ENCODE measurements at places on chromosomes 5 and 9.
A peak's percentile ranks its signal among the peaks of the same experiment; 100 is the strongest.

GRCh38 chr5:2338686-2339085, 412.8 kb downstream of the IRX2 start:
- DNase-seq: no peak

GRCh38 chr9:116987721-116988485, 300.8 kb downstream of the TRIM32 start:
- DNase-seq: no peak

GRCh38 chr5:77210091-77210963, at the start of gene PDE8B:
TSS of gene PDE8B (plus strand) at chr5:77210680. CDS start at chr5:77210926, 246 bp downstream.
- DNase-seq: peak; percentile 55

GRCh38 chr5:67878933-67879332, 336.6 kb upstream of the PIK3R1 start:
- DNase-seq: no peak

DNA sequence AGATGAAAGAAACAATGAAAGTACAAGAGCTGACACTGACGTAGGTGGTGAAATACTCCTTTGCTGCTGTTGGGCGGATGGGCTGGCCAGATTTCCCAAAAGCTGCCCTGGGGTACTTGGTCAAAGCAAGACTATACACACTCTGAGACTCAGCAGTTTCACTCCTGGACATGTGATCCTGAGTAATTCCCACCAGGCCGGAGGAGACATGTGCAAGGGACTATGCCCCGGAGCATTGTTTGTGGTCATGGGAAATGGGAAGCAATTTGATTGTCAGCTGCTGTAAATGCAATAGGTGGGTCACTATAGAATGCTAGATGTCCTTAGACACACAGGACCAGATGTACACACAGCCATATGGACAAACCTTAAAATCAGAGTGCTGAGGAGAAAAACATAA, 116.1 kb downstream of the DCP2 start:
- DNase-seq: no peak

DNA sequence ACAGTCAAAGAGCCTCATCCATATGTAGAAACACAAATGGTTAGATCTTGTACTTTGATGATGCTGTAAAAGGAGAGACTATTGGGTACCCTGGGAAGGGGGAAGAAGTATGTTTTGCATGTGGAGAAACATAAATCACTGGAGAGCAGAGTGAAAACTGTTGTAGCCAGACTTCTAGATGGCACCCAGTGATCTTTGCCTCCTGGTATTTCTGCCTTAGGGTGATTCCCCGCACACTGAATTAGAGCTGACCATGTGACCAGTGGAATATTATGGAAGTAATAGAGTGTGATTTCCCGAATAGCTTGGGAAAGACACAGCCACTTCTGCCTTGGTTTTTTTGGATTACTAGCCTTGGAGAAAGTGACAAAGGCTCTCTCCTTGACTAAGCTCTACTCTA, 174.3 kb downstream of the LPAR1 start:
- no peak for DNase-seq

DNA sequence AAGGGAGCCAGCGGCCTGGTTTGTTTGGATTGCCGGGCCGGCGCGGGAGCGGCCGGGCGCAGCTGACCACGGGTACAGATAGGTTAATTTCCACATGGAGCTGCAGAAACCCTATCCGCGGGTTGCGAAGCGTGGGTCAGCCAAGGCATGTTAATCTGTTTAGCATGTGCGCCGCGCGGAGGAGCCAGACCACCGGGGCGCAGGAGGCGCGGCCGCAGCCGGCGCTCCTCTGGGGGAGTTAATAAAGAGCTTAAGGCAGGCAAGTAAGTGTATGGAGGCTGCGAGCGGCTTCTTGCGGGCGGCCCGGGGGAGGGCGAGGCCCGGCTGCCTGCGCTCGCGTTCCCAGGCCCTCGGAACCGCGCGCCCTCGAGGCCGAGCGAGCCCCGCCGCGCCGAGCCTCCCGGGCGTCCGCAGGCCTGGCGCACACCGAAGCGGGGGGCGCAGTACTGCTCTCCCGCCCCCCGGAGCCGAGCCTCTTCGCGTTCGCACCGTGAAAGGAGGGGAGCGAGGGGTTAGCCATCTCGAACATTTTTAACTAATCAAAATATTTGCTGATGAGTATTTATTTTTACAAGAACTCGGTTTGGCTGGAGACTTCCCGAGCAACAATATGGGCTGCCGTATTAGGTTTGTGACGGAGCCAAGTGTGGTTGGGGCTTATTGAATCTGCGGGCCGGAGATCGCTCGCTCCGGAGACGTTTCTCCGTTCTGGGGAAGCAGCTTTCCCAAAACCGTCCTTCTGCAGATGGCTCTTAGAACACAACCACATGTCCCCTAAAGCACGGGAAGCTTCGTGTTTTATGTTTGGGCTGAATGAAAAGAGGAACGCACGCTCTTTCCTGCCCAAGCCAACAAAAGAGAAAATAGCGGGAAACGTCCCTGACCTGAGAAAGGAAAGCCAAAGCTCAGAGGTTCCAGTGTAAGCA, 28.8 kb downstream of the FOXD1 start:
- DNase-seq: no peak

GRCh38 chr9:130379649-130379970, 65.2 kb upstream of the ASS1 start:
- no peak for DNase-seq

- DNase-seq: no peak
These were observed 1783.7 kb upstream of the CDH9 start for GRCh38 chr5:28822071-28822470.

DNA sequence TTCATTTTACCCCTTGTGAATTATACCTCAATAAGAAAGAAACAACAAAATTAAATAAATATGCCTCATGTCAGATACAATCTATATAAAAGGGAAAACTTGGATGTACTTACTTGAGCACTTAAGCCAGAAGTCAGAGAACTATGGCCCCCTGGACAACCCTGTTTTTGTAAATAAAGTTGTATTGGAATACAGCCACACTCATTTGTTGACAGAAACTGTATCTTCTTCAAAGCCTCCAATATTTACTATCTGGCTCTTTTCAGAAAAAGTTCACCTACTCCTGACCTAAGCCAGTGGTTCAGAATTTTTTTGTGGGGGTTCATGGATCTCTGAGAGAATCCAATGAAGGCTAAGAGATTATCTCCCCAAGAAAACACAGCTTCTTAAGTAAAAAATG, 45.3 kb upstream of the RASEF start:
- no peak for DNase-seq

DNA sequence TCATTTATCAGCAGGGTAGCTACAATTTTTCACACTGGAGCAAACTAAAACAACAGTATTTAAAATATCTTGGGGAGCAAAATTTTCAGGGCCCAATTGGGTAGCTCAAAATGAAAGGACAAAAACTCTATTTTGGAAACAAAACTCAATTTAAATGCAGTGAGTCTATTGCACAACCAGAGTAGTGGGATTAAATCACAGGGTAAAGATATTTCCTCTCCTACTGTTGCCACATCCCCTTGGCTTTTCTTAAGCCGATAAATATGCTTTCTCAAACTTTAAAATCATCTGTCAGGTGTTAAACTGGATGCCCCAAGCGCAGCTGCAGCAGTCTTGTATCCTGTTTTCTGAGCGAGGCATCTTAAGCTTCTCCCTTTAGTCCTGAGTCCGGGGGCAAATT, 1474.3 kb upstream of the CDH9 start:
- DNase-seq: no peak

DNA sequence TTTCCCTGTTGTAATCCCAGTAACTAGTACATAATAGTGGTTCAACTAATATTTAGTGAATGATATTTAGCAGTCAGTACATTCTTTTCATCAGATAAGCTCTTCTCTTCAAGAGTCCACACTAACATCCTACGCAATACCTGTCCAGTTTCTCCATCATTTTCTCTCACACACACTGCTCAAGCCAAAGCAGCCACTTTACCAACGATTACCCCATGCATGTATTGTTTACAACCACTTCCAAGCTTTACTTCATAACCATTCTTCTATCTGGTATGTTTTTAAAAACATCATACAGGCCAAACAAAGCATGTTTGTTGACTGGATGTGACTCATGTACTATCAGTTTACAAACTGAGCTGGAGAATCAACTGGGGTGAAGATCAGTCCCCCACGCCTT, 7.3 kb downstream of the UBTD2 start:
- no peak for DNase-seq

DNA sequence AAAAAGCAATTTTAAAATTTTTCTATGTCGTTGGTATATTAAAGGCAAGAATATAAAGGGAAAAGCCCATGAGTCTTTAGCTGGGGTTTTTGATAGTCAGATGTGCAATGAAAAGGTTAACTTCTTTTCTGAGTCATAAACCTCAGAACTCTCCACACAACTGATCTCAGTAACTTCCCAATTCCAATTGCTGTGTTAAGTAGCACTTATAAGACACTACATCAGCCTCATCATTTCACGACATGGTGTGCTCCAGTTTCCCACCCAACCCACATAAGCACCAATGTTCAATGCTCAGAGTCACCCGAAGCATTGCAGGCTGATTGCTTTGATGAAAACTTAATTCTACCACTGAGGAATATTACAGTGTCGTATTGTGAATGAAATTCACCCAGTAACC, 155.8 kb downstream of the TSSK1B start:
- no peak for DNase-seq

- DNase-seq: no peak
These were observed 33.7 kb downstream of the HAVCR1 start for GRCh38 chr5:157025093-157025698.

DNA sequence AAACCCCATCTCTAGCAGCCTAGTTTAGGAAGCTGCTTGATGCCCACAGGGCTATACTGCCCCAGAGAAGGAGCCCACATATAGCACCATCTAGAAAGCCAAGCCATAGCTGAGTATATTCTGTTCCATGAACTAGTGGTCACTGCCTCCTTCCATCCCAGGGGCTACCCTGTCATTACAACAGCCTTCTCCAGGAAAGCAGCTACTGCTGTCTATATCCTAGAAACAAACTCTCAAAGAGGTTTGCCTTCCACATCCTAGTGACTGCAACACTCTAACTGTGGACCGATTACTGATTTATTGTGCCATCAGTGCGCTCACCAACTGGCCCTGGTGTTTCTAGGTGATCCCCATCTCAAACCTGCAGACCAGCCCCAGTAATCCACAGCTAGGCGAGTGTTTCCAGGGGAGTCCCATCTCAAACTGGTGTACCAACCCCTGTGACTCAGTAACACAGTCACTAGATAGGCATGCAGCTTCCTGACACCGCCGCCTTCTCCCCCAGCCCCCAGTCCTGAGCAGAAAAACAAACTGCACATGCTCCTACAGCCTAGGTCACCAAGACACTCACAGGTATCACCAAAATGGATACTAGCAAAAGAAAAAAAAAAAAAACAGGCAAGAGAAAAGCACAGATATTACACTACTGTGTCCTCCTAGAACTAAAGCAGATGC, 14.8 kb downstream of the SPTLC1 start:
- DNase-seq: no peak

DNA sequence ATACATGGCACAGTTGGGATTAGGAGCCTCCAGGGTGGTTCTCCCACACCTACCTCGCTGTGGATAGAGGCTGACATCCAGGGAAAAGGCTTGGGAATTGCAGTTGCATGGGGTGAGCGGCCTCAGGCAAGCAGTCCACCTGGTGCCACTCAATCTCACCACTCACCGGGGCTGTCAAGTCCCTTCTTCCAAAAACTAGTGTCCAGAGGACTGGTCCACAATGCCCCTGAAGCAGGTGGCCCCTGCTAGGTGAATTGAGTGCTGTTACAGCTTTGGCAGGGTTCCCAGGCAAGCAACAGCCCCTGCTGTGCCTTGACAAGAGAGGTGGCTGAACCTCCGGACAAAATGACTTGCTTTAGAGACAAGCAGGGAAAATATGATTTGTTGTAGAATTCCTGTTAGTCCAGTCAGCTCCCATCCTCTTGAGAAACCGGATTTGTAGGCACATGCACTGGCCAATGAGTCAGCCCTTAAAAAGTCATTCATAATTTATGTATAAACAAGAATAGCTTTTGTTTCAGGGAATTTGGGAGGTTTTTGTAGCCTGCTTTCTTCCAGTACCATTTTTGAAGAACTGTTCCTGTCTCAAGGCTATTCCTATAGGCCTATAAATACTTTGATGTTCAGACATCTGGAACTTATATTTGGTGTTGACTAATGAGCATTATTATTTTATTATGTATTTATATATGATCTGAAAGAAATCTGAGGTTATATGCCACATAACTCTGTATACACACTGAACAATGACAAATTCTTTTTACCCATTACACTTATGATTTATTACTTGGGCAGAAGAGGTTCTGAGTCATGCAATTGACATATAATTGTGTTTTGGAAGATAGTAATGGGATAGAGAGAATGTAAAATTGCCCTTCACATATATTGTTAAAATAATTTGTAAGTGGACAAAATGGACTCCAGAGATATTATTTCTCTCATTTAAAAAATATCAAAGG, 411.1 kb downstream of the ACTL7B start:
- no peak for DNase-seq

- no peak for DNase-seq
These were observed 70.6 kb upstream of the PCSK1 start for GRCh38 chr5:96503501-96504236.

DNA sequence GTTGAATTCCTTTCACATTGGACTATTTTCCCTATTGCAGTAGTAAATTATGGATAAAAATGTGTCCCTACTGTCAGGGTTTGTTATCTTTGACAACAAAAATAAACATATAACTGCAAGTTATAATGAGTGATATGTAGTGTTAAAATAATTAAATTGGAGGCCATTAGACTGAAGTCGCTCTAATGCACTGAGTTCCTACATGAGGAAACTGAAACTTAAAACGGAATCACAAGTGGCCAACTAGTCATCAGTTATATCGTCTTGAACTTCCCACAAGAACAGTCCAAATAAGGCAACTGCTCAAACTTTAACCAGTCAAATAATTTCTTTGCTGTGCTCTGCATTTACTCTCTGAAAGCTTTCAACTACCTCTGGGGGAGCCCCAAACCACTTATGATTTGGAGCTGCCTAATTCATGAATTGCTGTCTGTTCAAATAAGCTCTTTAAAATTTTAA, 2.1 kb upstream of the IFT74 start:
- DNase-seq: no peak

- no peak for DNase-seq
These were observed 66.9 kb upstream of the AGXT2 start for GRCh38 chr5:35114698-35115097.

- DNase-seq: no peak
These were observed 25.9 kb upstream of the CACNA1B start for GRCh38 chr9:137851516-137852267.

- no peak for DNase-seq
These were observed 7.3 kb downstream of the ENG start for GRCh38 chr9:127847178-127847510.

GRCh38 chr9:81686614-81687520, 2.5 kb downstream of the TLE1 start:
- peak; percentile 34 for DNase-seq

- no peak for DNase-seq
These were observed 23.9 kb downstream of the CLTA start for GRCh38 chr9:36214571-36214970.

GRCh38 chr5:97531549-97531948, 348.5 kb upstream of the RIOK2 start:
- DNase-seq: no peak

DNA sequence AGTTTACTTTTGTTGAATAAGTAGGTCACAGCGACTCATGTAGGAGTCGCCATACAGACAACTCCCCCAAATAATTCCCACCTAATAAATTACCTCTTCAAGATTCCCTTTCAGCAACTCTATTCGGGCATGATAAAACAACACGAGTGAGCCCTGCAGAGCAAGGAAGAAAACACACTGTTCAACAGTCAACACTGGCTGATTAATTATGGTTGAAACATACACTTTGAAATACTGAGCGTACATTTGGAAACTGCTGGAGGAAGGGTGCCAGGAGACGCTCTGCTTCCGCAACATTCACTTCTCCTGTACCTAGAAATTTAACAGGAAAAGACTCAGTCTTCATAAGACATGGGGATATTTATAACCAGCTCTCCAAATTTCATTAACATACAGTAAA, 117.5 kb downstream of the TTC39B start:
- DNase-seq: no peak

- no peak for DNase-seq
These were observed 25.0 kb downstream of the SGTB start for GRCh38 chr5:65696892-65697291.

Data from GM13976 (cell line).